ENCODE measurements at places on chromosomes 7 and 10.

GRCh38 chr7:149569025-149569725, 71.6 kb upstream of the ZNF746 start:
- DNase-seq: no peak

DNA sequence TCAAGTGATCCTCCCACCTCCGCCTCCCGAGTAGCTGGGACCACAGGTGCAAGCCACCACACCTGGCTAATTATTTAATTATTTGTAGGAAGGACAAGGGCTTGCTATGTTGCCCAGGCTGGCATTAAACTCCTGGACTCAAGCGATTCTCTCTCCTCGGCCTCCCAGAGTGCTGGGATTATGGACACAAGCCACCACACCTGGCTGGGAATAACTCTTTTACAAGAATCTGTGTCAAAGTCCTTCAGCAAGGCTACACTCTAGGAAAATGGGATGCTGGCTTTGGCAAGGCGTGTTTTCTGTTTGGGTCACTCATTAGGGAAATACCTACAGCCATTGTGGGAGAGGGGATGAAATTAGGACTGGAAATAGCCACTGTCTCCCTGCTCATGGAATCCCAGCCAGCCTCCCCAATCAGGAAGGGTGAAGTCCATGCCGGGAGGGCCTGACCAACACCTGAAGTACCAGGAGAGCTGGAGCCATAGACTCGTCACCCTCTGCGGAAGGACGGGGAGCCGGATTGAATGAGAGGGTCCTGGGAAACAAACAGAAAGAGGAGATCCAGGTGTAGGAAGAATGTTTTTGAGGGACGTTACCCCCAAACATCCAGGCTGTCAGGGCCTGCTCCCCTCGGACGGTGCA, 72.2 kb upstream of the MYL10 start:
- no peak for DNase-seq

- DNase-seq: peak; percentile 21
These were observed 89.2 kb downstream of the CARD11 start for GRCh38 chr7:2954433-2954853.

DNA sequence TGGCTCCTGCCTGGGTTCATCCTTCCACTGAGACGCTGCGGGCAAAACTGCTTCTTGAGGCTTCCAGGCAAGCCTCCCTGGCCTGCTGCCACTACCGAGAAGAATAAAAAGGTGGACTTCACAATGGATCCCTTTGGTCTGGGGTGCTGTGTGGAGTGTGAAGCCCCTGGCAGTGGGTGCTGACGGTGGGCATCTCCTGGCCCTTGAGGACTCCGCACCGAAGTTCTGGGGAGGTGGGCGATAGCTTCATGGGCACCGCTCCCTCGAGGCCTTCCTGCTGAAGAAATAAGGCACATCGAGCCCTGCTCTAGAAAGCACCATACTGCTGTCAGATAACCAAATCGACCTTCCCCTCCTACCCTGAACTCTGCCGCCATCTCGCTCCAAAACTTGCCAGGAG, 106.6 kb upstream of the CTBP2 start:
- DNase-seq: no peak

GRCh38 chr10:63283093-63283492, 150.0 kb downstream of the NRBF2 start:
- DNase-seq: no peak

DNA sequence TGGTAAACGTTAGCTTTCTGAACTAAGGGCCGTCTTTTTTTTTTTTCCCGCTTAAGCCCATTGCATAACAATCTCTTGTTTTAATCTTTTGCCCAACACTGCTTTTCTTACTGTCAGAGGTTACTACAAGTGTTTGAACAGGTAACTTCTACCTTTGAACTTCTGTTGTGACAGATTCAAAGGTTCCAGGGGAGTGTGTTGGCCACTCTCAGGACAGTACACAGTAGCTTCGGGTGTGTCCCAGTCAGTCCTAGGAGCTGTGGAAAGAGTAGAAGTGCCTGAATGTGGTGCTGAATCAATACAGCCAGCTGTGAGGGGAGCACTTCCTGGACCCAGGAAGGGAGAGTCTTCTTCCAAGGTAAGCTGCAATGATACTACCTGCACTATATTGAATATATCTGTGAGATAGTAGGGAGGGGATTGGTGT, at the start of gene ACSL5:
ACSL5 (plus strand) TSS at position 205 of the 427 bp plus-strand sequence. CDS start 20,831 bp downstream, outside the sequence.
- no peak for DNase-seq

DNA sequence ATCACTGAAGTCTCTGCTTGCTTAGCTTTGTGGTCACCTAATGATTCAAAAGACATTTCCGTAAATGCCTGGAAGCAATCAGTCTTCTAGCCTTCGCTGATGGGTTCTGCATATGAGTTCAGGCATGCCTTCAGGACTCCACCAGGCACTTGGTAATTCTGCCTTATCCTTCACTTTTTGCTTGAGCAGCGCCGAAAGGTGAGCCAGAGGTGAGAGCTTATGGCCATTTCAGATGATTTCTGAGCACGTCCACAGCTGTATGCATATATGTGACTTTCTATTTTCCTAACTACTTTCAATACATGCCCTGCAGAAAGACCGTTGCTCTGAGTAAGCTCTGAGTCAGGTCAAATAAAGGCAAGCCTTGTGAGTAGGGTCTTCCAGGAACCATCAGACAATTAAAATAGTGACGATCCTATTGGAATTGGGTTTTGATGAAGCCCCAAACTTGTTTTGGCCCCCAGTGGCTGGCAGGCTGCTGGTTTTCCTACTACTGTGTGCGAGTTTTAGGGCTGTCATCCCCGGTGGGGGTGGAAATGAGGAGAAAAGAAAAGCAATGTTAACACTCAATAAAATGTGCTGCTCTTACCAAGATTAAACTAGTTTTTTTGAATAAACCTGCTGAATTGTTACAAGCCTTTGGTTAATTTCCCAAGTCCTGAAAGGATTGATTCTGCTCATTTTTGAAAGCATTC, 154.4 kb upstream of the AKR1E2 start:
- no peak for DNase-seq

GRCh38 chr10:69709366-69709941, 79.4 kb downstream of the FAM241B start:
- no peak for DNase-seq

DNA sequence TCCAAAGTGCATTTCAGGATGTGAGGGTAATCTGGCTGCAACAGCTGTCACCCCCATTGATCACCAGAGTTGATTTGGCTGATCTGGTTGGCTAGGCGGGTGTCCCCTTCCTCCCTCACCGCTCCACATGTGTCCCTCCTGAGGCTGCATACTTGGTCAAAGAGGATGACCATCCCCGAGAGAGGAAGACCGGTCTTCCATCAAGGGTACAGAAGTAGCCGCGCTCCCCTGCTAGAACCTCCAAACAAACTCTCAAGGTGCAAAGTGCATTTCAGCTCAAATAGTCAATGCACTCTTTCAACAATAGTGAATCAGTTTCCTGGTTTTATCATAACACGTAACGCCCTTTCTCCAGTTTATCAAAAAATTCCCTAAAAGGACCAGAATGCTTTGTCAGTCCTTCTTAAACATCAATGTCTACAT, 44.6 kb downstream of the CARD11 start:
- DNase-seq: no peak

- DNase-seq: no peak
These were observed 25.5 kb downstream of the NYAP1 start for GRCh38 chr7:100509231-100509630.

DNA sequence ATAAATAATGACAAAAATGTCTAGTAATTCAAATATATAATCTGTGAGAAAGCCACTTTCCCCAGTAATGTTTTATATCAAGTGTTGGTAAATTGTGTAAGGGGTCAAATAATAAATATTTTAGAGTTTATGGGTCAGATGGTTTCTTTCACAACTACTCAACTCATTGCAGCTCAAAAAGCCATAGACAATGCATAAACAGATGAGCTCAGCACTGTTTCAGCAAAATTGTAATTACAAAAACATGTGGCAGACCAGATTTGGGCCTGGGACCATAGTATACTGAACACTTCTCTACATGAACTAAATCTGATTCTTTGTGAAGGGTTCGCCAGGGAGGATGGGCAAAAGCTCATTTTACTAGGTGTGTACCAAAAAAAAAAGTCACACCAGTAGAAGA, 460.8 kb downstream of the NRG3 start:
- no peak for DNase-seq

DNA sequence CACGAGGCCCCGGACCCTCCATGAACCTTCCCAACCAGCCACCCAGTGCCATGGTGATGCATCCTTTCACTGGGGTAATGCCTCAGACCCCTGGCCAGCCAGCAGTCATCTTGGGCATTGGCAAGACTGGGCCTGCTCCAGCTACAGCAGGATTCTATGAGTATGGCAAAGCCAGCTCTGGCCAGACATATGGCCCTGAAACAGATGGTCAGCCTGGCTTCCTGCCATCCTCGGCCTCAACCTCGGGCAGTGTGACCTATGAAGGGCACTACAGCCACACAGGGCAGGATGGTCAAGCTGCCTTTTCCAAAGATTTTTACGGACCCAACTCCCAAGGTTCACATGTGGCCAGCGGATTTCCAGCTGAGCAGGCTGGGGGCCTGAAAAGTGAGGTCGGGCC, 90.6 kb upstream of the PDCD4 start:
- no peak for DNase-seq

DNA sequence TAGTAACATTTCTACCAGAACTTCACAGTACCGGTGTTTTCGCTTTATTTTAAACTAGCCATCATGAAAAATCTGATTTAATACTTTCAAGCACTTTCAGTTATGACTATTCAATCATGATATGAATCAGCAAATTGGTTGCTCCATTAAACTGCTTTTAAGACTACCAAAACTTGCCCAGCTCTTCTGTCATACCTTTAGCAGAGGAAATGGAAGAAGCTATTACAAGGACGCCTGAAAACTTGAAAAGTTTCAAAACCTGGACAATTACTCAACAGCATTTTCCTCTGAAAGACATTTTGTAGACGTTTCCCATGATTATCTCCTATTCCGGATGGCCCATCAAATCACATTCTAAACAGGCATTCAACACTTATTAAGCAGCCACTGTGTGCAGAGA, 2.0 kb downstream of the JAZF1 start:
- no peak for DNase-seq

- DNase-seq: no peak
These were observed 1.3 kb downstream of the ADAM22 start for GRCh38 chr7:87935384-87935706.

- DNase-seq: no peak
These were observed 63.4 kb downstream of the HPSE2 start for GRCh38 chr10:99172128-99172738.

DNA sequence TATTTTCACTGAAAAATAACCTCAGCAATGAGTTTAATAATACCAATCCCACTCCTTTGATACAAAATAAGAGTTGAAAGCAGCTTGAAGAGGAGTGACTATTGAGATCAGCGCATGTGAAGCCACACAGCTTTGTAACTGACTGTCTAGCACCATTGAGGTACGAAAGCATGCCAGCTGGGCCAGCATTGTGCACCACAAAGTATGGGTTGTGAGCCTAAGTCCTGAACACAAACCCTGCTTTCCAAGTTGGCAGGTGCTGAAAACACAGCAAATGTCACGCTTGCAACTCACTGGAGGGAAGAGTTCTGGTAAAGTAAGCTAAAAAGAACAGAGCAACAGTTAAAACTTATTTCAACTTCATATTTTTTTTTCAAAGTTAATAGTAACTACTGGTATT, 4.0 kb upstream of the FAM53B start:
- no peak for DNase-seq

DNA sequence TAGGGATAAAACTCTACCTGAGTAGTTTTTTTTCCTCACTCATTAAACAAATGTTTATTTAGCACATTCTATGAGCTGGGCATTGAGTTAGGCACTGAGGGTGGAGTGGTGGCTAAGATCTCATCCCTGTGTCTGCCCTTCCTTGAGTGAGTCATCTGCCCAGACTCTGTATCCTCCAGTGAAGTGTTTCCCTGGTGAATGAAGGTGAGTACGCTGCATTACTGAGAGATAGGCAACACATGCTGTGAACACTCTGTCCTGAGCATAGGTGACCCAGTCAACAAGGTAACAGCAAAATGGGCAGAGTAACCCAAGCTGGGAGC, 5.8 kb downstream of the PITX3 start:
- no peak for DNase-seq

GRCh38 chr7:10412422-10413019, 561.2 kb upstream of the PHF14 start:
- no peak for DNase-seq

DNA sequence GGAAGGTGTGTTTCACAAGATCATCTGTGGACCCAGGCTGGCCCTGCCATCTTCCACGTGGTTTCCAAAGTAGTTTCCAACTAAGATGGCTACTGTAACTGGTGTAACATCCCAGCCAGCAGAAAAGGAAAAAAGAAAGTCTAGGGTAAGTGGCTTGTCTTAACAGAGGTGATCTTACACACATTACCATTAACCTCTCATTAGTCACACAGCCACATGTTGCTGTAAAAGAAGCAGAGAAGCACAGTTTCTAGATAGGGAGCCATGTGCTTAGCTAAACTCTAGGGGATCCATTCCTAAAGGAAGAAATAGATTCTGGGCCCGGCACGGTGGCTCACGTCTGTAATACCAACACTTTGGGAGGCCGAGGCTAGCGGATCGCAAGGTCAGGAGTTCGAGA, 54.3 kb downstream of the ZNF438 start:
- no peak for DNase-seq

- DNase-seq: no peak
These were observed 303.1 kb downstream of the ADARB2 start for GRCh38 chr10:1434202-1434601.

- no peak for DNase-seq
These were observed 127.2 kb downstream of the CELF2 start for GRCh38 chr10:11144626-11145494.

DNA sequence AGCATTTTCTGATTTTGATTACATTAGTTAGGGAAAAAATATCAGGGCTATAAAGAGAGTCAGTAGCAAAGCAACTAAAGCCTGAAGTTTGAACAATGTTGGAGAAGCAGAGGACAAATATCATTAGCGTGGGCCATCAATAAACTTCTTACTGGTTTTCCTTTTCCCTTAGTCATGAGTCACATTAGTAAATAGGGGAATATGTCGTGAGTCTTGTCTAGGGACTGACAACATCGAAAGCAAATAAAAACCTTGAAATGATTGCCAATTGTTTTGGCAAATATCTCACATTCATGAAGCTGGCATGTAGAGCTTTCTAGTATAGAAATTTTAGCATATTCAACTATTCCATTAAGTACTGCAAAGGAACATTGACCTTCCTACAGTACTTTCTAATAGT, 806.0 kb upstream of the SORCS1 start:
- no peak for DNase-seq

- no peak for DNase-seq
These were observed 306.2 kb upstream of the AKR1E2 start for GRCh38 chr10:4519658-4520402.

- no peak for DNase-seq
These were observed 5.7 kb downstream of the PANK1 start for GRCh38 chr10:89639326-89639725.

- DNase-seq: no peak
These were observed 38.4 kb downstream of the NT5C2 start for GRCh38 chr10:103154521-103155299.

- no peak for DNase-seq
These were observed 48.0 kb downstream of the BRAF start for GRCh38 chr7:140876519-140877248.

GRCh38 chr7:26360650-26361049, 69.0 kb downstream of the SNX10 start:
- DNase-seq: no peak

GRCh38 chr10:114682121-114682520, 24.0 kb upstream of the ABLIM1 start:
- no peak for DNase-seq

Measured in CD4-positive, alpha-beta T cell (primary cell).